Hepatic stellate cell (primary cell): ENCODE measurements at places on chromosomes 16 and 17.

DNA sequence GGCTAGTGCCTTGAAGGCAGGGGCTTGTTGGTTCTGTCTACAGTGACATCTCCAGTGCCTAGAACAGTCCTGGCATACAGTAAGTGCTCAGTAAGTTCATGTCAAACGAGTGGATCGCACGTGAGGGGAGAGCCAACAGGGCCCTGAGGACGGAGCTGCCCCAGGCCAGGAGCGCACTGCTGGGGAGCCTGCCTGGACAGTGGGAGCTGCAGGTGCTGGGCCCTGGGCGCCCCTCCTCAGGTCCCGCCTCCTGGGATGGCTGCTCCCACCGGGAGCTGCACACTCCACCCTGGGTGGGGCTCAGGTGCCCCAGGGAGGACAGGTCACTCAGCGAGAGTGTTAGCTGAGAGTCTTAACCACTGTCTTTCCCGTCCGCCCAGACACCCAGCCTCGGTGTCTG is 1.8 kb downstream of the EVPL start:
- DNase-seq = no peak

DNA sequence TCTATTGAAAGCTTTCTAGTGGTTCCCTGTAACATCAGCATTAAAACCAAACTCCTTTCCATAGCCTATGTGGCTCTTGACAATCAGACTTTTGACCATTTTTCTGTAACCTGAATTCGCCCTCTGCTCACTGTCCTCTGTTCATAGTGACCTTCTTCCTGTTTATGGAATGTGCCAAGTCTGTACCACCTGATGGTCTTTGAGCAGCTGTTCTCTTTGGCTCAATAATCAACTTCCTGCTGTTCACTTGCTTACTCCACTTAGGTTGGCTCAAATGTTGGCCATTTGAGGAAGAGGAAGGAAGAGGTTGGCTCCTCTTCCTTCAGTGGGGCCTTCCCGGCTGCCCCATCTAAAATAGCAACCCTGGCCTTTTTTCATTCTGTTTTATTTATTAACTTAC is 251.5 kb downstream of the CA10 start:
- DNase-seq = no peak

DNA sequence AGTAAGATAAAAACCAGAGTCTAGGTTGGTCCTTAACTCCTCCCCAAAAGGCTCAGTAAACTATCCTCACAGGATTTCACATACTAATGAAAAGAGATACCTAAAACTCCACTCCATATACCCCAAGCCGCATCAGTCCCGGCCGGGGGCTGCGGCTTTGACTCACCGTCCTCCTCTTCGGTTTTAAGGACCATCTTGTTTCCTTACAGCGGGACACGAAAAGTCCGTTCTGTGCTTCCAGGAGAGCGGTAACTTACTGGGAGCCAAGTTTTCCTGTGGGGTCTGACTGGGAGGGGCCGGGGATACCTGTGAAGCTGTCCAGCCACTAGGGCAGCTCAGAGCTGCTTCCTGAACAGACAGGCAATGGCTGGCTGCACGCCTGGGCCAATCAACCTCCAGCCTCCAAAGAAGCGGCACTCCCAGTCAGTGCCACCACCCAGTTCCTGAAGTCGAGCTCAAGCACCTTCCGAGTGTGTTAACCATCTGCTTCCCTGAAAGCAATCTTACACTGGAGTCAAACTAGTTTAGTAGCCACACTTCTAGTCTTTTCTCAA is 45.5 kb downstream of the CYTH1 start:
- DNase-seq = no peak

DNA sequence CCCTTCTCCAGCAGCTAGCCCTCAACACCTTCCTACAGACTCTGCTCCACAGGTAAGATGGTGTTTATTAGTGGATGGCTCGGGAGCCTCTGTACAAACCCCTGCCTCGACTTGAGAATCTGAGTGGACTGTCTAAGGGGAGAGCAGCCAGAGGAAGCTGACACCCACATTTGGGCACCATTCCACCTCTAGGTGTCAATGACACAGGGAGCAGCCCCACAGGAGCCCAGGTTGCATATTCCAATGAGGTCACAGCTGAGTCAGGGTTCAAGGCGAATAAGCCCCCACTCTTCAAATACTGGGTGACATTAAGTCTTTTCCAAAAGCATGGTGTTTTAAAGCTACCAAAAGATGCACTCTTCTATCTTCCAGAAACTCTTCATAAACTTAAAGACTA is 31.9 kb downstream of the RANBP10 start:
- no peak for DNase-seq

GRCh38 chr17:14094676-14095601 is 25.6 kb downstream of the COX10 start:
- no peak for DNase-seq

DNA sequence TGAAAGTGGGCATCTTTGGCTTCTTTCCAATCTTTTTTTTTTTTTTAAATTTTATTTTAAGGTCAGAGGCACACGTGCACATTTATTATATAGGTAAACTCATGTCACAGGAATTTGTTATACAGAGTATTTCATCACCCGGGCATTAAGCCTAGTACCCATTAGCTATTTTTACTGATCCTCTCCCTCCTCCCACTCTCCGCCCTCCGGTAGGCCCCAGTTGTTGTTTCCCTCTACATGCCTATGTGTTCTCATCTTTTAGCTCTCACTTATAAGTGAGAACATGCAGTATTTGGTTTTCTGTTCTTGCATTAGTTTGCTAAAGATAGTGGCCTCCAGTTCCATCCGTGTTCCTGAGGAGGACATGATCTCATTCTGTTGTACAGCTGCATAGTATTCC is 108.5 kb downstream of the CYB561 start:
- DNase-seq = no peak

DNA sequence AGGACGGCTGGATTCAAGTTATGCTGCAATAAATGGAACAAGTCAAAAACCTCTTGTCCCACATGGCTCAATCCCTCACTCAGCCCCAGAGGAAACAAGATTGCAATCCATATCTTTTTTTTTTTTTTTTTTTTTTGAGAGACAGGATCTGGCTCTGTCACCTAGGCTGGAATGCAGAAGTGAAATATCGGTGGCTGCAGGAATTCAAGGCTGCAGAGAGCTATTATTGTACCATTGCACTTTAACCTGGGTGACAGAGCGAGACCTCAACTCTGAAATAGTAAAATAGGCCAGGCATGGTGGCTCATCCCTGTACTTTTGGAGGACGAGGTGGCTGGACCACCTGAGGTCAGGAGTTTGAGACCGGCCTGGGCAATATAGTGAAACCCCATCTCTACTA is 2.7 kb upstream of the PDE6G start:
- DNase-seq = no peak
